NCI-H187 (cell line): ENCODE measurements at places on chromosomes 2 and 18.

- no peak for DNase-seq
Measured at GRCh38 chr2:178279142-178279541, 84.8 kb downstream of the OSBPL6 start.

GRCh38 chr2:181438261-181438660 is 18.9 kb upstream of the ITGA4 start:
- no peak for DNase-seq

DNA sequence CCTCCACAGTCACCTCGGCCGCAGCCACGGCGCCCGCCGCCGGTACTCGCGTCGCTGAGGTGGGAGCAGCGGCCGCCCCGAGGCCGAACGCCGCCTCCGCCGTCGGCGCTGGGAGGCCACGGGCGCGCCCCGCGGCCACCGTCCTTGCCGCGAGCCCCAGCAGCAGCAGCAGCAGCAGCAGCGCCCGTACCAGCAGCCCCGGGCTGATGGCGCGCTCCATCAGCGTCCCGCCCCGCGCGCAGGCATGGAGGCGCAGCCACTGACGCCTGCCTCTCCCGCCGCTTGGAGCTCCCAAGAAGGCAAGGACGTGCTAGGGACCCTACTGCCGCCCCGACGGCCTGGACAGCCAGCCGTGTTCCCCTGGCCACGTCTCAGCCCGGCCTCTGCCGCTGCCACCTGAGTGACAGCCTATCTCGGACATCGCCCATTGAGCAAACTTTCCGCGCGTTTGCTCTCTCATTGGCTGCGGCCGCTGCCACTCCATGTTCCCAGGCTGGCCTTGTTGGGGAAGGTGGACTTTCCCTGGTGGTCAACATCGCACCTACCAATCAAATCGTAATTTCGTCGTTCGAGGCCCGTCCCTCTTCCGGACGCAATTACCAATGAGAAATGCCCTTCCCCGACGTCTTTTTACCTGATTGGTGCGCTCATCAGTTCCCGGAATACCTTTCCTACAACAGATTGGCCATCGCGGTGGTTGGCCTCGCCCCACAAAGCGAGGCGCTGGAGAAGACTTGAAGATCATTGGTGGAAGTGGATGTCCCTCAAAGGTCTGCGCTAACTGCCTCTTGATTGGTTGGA is at the start of gene EIF2AK3:
EIF2AK3 (minus strand) TSS at position 410 of the 801 bp plus-strand sequence; CDS start at position 220, 190 bp downstream.
- DNase-seq, result peak; percentile 95

DNA sequence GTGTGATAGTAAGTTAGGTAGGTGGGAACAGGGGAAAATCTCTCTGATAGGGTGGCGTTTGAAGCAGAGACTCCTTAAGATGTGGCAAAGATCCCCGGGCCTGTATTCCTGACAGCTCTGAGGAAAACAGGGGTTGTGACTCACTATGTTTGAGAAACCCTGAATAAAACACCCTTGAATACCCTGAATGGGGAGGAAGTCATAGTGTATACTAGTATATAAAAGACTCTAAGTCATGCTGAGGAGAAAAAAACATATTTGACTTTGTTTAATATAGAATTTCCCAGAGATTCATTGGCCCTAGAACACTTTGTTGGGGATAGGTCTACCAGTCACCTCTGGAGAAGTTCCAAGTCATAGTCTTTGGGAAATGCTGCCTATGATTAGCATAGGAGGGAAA is 590.9 kb downstream of the IRS1 start:
- no peak for DNase-seq

DNA sequence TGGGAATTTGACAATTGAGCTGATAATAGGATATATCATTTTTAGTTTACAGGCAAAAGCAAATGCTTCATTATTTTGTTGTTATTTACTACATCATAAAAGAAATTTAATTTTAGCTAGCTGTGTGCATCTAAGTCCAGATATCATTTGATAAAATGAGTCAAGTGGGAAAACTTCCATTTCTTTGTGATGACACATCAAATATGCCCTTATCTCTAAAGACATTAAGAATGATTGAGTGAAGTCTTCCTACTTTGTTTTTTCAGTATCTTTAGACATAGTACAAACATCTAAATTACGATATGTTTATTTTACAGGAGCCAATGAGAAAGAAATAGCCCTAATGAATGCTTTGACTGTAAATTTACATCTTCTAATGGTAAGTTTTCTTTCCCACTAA is 77.0 kb downstream of the KYNU start:
- DNase-seq, result no peak

GRCh38 chr2:65027616-65028244 is 28.5 kb upstream of the CEP68 start:
- no peak for DNase-seq
